HS-27A (cell line): ENCODE measurements at places on chromosomes 13 and 19.

- DNase-seq: no peak
Measured at GRCh38 chr19:41324921-41325639, 15.1 kb downstream of the CCDC97 start.

DNA sequence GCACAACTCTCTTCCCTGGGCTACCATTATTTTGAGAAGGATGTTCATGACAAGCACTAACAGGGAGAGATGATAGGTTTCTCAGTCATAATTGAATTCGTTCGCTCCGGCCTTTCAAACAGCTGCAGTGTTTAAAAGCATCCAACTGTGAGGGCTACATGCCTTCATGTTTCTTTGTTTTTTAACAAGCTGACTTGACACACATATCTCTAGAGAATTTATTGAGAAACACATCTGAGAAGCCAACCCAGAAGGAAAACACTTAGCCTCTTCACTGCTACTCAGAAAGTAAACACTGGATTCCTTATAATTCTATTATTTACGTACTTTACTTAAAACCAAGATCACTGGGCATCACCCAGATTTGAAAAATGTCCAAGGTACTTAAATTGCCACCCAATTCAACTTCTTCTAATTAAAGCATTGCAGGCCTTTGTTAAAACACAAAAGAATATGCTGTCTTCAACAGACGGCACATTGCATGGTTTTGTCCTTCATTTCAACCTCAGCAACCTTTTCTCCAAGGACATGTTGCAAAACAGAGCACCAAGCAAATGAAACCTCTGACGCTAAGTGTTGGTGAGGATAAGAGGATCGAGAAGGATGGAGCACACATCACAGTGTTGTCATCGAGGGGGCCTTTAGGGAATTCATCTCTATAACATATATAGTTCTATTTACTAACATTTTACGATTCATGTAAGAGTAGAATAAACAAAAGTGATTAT is 75.8 kb downstream of the TBC1D4 start:
- no peak for DNase-seq

- DNase-seq: peak; percentile 78
Measured at GRCh38 chr13:20359335-20359734, 127.2 kb upstream of the GJB6 start.

DNA sequence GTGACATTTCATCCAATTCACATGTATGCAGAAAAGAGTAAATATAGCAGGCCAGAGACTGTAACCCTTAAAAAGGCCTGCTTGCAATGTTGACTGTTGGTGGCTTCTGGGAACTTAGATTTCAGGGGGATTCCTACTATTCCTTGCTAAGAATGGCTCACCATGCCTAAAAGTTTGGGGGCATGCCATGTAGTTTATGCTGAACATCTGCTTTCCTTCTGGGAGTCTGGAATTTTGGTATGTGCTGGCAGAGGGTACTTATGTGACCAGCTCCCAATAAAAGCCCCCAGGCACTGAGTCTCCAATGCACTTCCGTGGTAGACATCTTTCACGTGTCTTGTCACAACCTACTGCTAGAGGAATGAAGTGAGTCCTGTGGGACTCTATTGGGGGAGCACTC is 88.4 kb upstream of the PCDH8 start:
- no peak for DNase-seq

DNA sequence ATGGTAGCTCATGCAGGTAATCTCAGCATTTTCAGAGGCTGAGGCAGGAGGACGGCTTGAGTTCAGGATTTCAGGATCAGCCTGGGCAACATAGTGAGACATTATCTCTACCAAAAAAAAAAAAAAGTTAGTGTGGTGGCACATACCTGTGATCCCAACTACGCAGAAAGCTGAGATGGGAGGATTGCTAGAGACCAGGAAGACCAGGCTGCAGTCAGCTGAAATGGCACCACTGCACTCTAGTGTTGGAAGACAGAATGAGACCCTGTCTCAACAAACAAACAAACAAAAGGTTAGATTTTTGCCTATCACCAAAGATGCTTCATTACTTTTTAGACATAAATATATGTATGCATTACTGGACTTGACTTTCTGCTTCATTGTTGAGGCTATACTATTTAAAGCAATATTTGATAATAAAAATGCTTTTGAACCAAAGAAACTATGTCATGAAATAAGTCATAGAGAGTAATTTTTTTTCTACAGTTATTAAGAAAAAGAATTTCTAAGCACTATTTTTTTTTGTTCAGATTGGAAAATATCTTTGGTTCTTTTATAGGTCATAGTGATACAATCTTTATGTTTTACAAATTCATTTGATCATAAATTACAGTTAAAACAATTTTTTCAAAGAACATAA is 1180.1 kb upstream of the ATXN8OS start:
- no peak for DNase-seq

DNA sequence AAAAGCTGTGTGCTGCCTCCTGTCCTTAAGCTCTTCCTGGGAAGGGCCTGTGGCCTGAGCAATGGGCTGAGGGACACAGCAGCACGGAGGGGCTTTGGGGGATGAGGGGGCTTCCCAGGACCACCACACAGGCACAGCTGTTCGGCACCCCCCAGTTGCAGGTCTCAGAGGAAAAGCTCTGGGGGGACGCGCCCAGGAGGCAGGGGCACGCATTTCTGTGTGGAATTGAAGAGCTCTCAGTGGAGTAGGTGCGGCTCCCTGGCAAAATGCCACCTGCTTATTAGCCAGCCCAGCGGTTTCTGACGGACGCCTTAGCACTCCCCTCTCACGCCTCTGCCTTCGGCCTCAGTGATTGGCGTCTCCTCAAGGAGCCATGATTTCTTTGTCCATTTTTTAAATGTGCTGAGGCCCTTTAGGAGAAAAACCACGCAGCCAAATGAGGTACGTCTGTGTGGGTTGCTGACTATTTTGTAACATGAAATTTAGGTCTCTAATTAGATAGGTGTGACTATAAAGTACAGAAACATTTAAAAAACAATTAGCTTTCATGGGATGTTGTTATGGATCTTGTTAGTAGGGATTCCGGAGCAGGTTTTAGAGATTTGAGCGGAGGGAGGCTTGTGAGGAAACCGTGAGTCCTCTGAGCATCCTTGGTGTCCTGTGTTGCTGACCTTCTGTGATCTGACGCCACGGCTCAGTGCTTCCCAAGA is 4.0 kb downstream of the MCF2L start:
- no peak for DNase-seq

DNA sequence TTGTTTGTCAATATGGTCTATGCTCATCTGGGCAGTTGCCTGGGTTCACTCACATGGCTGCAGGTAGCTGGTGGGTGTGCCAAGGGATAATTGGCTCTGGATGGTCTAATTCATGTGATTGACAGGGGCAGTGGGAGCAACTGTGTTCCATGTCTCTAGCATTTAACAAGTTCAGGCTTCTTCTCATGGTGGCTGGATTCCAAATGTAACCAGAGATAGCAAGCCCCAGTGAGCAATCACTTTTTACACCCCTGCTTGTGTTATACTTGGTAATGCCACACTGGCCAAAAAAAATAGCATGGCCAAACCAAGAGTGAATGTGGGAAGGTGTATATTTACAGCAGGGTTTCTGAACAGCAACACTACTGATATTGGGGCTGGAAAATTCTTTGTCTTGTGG is 89.6 kb upstream of the TNFSF11 start:
- DNase-seq: no peak

- no peak for DNase-seq
Measured at GRCh38 chr13:29903996-29904395, 53.6 kb upstream of the UBL3 start.

- DNase-seq: no peak
Measured at GRCh38 chr13:51588406-51588949, 4.2 kb downstream of the WDFY2 start.

- DNase-seq: no peak
Measured at GRCh38 chr13:80265348-80265747, 75.6 kb downstream of the SPRY2 start.

- no peak for DNase-seq
Measured at GRCh38 chr19:52542984-52543664, 15.7 kb downstream of the ZNF808 start.

DNA sequence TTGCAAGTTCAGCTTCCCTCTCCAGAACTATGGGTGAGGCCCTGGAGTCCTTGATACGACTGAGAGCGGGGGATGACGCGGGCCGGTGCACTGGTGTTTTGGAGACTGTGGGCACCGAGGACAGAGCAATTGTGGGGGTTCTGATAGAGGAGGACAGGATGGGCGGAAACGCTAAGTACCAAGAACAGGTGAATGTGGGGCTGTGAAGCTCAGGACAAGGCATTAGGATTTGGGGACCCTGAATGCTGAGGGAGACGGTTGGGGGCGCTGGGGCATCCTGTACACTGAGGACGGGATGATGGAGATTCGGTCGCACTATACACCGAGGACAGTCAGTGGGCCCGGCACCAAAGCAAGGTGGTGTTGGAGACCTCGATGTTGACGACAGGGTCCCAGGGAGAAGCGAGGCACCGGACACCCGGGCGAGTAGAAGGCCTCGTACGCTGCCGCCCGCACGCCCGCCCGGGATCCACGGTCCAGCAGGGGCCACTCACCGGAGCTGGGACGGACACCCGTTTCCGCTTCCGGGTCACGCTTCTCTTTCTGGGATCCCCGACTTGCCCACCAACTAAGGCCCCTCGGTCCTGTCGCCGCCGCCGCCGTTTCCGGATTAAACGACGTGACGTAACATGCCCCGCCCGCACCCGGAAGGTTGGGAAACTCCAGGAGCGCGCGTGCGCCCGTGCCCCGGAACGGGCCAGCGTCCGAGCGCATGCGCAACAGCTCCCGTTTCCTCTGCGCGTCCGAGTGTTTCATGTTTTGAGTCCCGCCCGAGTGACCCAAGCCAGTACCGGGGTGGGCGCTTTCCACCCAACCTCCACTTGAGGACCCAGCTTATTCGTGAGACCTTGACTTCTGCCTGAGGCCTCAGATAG is at the start of gene CHMP2A:
Gene CHMP2A (minus strand): TSS at position 612 of the 875 bp plus-strand sequence. CDS start 893 bp downstream, outside the sequence.
- peak; percentile 92 for DNase-seq

DNA sequence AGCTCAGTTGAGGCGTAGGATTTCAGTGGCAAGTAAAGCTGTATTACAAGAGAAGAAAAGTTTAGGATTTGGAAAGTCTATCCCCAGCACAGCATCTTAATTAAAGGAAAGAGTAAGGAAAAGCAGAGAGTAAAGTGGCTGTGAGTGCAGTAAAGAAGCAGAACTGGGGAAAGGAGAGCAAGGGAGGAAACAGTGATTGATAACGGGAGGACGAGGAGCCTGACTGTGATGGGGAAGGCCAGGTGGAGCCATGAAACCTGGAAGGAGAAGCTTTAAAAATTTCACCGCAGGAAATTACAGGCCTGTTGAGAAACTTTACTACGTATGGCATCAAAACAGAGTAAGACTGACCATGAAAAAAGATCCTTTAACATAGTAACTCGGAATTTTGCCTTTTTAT is 175.6 kb downstream of the SHISA2 start:
- DNase-seq: no peak

DNA sequence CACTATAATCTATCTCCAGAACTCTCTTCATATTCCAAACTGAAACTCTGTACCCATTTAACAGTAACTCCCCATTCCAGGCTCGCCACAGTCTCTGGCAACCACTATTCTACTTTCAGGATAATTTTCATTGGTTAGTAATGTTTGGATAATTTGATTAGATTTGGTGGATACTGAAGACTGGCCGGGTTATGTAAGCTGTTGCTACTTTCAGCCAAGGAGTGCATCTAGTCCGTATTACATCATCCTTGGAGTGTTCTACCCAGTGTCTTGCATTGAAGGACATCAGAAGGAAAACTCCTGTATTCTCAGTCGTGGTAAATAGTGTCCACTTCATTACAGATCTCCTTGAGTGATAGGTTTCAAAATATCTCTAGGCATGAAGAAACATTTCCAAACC is 60.5 kb downstream of the PCCA start:
- DNase-seq: no peak

DNA sequence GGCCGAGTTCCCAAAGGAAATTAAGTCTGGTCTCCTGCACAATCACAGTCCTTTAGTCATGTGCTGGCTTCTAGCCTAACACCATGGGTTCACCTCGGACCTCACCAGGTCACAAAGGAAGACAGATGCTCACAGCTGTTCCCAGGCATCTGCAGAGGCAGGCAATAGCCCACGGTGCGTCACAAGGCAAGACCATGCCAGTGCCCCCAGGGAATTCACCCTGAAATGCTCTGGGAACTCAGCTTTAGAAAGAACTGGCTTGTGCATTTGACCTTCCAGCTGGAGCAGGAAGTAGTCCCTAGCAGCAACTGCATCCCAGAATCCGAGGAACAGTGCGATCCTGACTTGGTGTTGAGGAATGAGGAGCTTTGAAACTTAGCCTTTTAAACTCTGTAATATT is 96.8 kb upstream of the WASF3 start:
- DNase-seq: no peak

GRCh38 chr19:28472843-28473242 is 740.1 kb downstream of the UQCRFS1 start:
- DNase-seq: no peak

- no peak for DNase-seq
Measured at GRCh38 chr19:6767081-6767356, 216 bp downstream of the SH2D3A start.

DNA sequence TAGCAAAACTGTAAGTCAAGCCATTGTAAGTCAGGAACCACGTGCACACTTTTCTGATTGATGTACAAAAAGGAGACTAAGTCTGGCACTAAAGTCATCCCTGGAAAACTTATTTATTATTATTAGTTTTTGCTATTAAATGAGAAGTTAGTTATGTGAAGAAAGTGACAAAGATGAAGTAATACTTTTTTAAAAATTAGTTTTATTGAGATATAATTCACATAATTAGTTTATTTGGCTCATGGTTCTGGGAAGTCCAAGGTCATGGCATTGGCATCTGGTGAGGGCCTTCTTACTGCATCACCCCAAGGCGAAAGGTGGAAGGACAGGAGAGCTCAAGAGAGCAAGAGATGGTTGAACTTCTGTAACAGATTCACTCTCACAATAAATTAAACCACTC is 36.9 kb downstream of the GARRE1 start:
- DNase-seq: no peak

- DNase-seq: no peak
Measured at GRCh38 chr13:87712012-87712411, 40.8 kb downstream of the SLITRK5 start.

- no peak for DNase-seq
Measured at GRCh38 chr19:38549942-38550341, 67.8 kb downstream of the MAP4K1 start.

GRCh38 chr13:113273321-113273720 is 23.7 kb upstream of the LAMP1 start:
- no peak for DNase-seq

DNA sequence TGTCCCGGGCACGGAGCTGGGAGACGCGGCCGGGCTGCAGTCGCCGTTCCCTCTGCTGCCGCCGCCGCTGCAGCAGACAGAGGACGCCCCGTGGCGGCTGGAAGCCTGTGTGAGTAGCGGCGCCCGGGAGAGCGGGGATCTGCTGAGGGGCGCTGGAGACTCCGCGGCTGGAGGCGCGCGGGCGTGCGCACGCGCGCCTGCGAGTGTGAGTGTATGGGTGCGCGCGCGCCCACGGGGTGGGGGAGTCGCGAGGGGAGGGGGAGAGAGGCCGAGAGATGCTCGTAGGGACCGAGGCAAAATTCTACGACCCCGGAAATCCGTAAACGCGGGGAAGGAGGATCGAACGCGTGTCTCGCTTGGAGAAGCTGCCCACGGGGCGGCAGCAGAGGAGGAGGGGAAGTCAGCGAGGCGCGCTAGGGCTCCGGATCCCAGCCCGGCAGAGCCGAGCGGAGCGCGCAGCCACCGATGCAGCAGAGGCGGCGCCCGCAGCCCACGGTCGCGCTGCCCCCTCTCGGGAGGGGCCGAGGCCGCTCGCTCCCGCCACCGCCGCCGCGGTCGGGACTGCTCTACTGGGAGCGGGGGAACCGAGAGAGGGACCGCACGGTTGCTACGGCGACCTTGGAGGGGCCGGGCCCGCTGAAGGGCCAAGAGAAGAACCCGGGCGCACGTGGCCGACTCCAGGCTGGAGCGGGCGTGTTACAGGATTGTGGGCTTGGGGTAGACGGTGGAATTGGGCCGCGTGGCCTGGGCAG is at the start of gene ENOX1:
Gene ENOX1 (minus strand): TSS at position 207 of the 752 bp plus-strand sequence.
- DNase-seq: no peak
